ENCODE measurements at places on chromosomes 12 and 14. TPM values are rescaled to one million over a fixed set of nuclear protein-coding genes. Genes with fewer than 3 reads are reported as not detected.

GRCh38 chr14:79395061-79395460, 816.2 kb downstream of the DIO2 start:
- H3K27ac ChIP-seq, result no peak overlapping the region
- H3K27me3 ChIP-seq, result no peaks in the 10 kb centered on the region
- no peak for DNase-seq
- H3K36me3 ChIP-seq, result no peaks in the 10 kb centered on the region
- no peak overlapping the region for H3K4me3 ChIP-seq

- no peaks in the 10 kb centered on the region for H3K4me1 ChIP-seq
- H3K4me3 ChIP-seq, result no peak overlapping the region
Observed at GRCh38 chr12:128019996-128020544, 246.9 kb upstream of the TMEM132C start.

GRCh38 chr12:77644915-77645605, 185.6 kb upstream of the NAV3 start:
- no peak for DNase-seq
- H3K4me1 ChIP-seq, result no peaks in the 10 kb centered on the region
- H3K27ac ChIP-seq, result no peak overlapping the region
- no peaks in the 10 kb centered on the region for H3K27me3 ChIP-seq
- no peaks in the 10 kb centered on the region for H3K36me3 ChIP-seq
- no peak overlapping the region for H3K4me3 ChIP-seq

DNA sequence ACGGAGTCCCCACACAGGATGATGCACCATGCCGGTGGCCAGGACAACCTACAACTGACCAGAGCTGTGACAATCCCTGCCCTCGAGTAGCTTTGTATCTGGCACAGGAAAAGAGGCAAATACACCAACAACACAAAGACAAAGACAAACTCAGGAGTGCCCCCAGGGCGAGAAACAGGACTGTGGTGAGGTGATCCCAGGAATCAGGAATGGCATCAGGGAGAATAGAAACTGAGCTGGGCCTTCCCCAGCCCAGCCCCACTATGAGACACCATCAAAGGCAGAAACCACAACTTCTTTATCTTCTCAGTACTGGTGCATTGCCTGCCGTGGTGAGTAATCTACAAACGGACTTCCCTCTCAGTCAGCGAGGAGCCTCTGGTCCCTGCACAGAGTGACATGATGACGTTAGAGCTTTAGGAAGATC, 157.7 kb downstream of the TTC7B start:
- peaks cover 14% of the 10 kb centered on the region for H3K36me3 ChIP-seq
- no peaks in the 10 kb centered on the region for H3K27me3 ChIP-seq
- no peaks in the 10 kb centered on the region for H3K4me1 ChIP-seq
- no peak overlapping the region for H3K27ac ChIP-seq

DNA sequence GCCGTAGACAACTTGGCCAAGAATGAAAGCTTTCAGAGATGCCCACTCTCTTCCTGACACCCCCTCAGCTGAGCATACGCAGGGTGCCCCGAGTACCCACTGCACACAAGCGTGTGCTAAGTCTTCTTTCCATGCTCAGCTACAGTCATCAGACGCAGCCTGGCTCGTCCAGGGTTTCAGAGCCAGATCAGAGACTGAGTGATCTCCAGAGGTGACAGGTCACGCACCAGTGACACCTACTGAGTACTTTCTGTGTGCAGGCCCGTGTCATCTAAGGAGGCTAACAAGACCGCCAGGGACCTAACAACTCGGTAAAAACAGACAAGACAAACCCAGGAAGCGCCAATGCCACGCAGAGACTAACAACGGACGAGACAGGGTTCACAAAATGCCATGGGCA, 25.1 kb downstream of the STX2 start:
- H3K4me3 ChIP-seq, result no peak overlapping the region
- DNase-seq, result peak; percentile 47

DNA sequence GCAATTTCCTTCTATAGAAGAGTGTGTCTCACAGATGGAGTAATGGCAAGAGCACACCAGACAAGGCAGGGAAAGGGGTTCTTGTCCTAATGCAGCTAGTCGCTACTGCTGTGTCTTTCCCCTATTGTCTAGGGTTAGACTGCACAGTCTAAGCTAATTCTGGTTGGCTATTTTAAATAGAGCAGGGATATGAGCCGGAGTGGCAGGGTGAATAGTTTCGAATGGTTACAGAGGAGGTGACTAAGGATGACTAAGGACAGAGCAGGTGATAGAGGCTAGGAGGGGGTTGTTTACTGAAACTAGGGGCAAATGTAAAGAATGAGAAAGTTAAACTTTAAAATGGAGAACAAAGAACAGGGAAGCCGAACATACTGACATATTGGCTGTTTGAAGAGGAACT, 25.6 kb upstream of the CPNE8 start:
- H3K36me3 ChIP-seq, result no peaks in the 10 kb centered on the region
- no peak overlapping the region for H3K27ac ChIP-seq
- H3K27me3 ChIP-seq, result no peaks in the 10 kb centered on the region
- no peak overlapping the region for H3K4me3 ChIP-seq

DNA sequence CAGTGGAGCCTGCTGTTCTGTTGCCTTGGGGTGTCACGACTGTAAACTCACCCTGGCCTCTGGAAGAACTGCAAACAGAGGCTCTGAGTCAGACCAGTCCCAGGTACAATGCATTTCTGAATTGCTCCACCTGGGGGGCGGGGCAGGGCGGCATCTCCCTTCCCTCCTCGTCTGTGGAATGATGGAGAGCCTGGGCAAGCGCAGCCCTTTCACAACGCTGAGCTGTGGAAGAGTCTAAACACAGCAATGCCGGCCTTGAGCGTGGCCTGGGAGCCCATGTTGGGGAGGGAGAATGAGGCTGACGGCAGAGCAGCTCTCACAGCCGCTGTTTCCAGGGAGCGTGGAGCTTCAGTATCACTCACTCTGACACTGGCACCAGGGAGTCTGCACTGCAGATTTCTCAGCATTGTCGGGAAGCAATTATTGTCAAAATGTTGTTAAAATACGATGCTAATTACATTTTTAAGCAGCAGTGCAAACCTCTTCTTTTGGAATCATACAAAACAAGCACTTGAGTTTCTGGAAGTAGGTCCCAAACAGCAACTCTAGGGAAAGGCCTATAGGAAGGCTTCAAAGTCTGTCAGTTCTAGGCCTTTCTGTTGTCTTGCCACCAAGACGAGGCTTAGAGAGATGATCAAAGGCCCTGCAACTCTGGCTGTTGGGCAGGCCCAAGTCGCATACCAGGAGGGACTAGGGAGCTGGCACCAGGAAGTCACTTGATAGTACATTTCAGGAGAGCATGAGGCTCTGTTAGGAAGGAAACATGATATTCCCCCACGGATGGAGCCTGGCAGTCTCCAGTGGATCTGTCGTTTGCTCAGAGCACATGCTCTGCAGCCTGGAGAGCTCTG, 244.0 kb upstream of the FKBP4 start:
- DNase-seq, result no peak
- no peaks in the 10 kb centered on the region for H3K36me3 ChIP-seq
- H3K27me3 ChIP-seq, result no peaks in the 10 kb centered on the region
- no peak overlapping the region for H3K4me3 ChIP-seq
- H3K27ac ChIP-seq, result no peak overlapping the region

ANKRD9 gene
- total RNA-seq, result 50.8 TPM
